Aorta (tissue), 5 donors: ENCODE measurements at places on chromosomes 6 and 20. TPM values are rescaled to one million over a fixed set of nuclear protein-coding genes. Genes with fewer than 3 reads are reported as not detected.

GRCh38 chr20:24752612-24753011 lies 196.5 kb upstream of the CST7 start:
- no peak overlapping the region for H3K27ac ChIP-seq
- H3K4me3 ChIP-seq = no peak overlapping the region
- H3K36me3 ChIP-seq = no peaks in the 10 kb centered on the region
- DNase-seq = no peak

- no peaks in the 10 kb centered on the region for H3K27me3 ChIP-seq
- H3K36me3 ChIP-seq = no peaks in the 10 kb centered on the region
- no peak for DNase-seq
- H3K27ac ChIP-seq = no peak overlapping the region
- H3K4me3 ChIP-seq = no peak overlapping the region
These were observed 46.6 kb downstream of the HDDC2 start for GRCh38 chr6:125255201-125255600.

- no peaks in the 10 kb centered on the region for H3K27me3 ChIP-seq
- no peak for DNase-seq
- H3K4me1 ChIP-seq = no peaks in the 10 kb centered on the region
- no peak overlapping the region for H3K4me3 ChIP-seq
- no peaks in the 10 kb centered on the region for H3K36me3 ChIP-seq
These were observed 95.2 kb upstream of the TIAM2 start for GRCh38 chr6:154899824-154900463.

GRCh38 chr6:106979435-106979884 lies 4.9 kb upstream of the CD24 start:
- no peak overlapping the region for H3K27ac ChIP-seq
- no peaks in the 10 kb centered on the region for H3K27me3 ChIP-seq
- no peaks in the 10 kb centered on the region for H3K4me1 ChIP-seq
- DNase-seq = peak; percentile 85

- H3K4me1 ChIP-seq = peaks cover 6% of the 10 kb centered on the region
- H3K4me3 ChIP-seq = no peak overlapping the region
- DNase-seq = no peak
- no peak overlapping the region for H3K27ac ChIP-seq
These were observed 93.6 kb upstream of the FAM184A start for GRCh38 chr6:119171864-119172588.

DNA sequence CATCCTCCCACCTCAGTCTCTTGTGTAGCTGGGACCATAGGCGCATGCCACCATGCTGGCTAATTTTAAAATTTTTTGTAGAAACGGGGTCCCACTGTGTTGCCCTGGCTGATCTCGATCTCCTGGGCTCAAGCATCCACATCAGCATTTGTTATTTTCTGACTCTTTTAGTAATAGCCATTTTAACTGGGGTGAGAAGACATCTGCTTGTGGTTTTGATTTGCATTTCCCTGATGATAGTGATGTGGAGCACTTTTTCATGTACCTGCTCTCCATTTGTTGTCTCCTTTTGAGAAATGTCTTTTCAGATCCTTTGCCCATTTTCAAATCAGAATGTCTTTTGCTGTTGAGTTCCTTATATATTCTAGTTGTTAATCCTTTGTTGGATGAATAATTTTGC lies 22.2 kb upstream of the TULP4 start:
- H3K27ac ChIP-seq = no peak overlapping the region
- H3K4me1 ChIP-seq = no peaks in the 10 kb centered on the region
- H3K36me3 ChIP-seq = no peaks in the 10 kb centered on the region

DNA sequence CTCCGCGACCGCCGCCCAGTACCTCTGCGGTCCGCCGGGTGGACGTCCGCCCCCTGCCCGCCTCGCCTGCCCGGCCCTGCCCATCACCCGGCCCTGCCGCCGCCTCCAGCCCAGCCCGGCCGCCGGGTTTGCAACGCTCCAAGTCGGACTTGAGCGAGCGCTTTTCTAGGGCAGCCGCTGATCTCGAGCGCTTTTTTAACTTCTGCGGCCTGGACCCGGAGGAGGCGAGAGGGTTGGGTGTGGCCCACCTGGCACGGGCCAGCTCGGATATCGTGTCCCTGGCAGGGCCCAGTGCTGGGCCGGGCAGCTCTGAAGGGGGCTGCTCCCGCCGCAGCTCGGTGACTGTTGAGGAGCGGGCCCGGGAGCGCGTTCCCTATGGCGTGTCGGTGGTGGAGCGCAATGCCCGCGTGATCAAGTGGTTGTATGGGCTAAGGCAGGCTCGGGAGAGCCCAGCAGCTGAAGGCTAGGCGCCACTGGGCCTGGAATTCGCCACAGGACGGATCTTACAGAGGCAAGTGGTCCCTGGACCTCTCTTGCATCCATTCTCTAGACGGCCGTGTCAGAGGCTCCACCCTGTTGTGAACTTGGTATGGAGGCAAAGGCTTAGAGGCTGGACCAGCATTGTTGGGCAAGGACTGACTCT lies 11.8 kb downstream of the FAM110A start:
- H3K4me1 ChIP-seq = no peaks in the 10 kb centered on the region
- peak; percentile 66 for DNase-seq
- no peak overlapping the region for H3K27ac ChIP-seq
- no peaks in the 10 kb centered on the region for H3K36me3 ChIP-seq

- H3K36me3 ChIP-seq = no peaks in the 10 kb centered on the region
- H3K4me1 ChIP-seq = no peaks in the 10 kb centered on the region
- no peak overlapping the region for H3K27ac ChIP-seq
- no peak for DNase-seq
- H3K27me3 ChIP-seq = no peaks in the 10 kb centered on the region
These were observed 98.7 kb upstream of the FUT9 start for GRCh38 chr6:95917034-95917433.

- H3K27ac ChIP-seq = no peak overlapping the region
- H3K27me3 ChIP-seq = no peaks in the 10 kb centered on the region
- H3K4me3 ChIP-seq = no peak overlapping the region
- no peaks in the 10 kb centered on the region for H3K36me3 ChIP-seq
These were observed 173.1 kb upstream of the ID4 start for GRCh38 chr6:19664050-19664449.

WTAP gene
- total RNA-seq = 91.7 TPM

MRAP2 gene
- 74.4 TPM for total RNA-seq

OSER1 gene
- 34.2 TPM for total RNA-seq

HLA-G gene
- 0.29 TPM for total RNA-seq

NOTCH4 gene
- 35.2 TPM for total RNA-seq
